MCF 10A (cell line): ENCODE measurements at places on chromosomes 11 and 22. TPM values are rescaled to one million over a fixed set of nuclear protein-coding genes. Genes with fewer than 3 reads are reported as not detected.

DNA sequence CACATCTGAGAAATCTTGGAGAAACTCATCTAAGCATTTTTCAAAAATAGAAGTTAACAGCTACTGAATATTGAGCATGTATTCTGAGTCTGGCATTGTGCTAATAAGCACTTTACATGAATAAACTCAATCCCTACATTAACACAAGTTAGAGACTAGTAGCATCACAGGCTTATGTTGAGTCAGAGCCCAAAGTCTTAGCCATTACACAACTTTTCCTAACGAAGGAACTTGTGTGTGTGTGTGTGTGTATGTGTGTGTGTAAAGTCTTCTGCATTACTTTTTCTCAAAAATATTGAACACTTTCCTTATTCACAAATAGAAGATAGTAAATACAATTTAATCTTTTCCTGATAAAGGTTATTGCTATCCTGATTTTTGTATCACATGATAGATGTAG is 8.7 kb upstream of the CLPB start:
- no peaks in the 10 kb centered on the region for H3K27me3 ChIP-seq
- no peaks in the 10 kb centered on the region for H3K36me3 ChIP-seq
- H3K4me1 ChIP-seq: peaks cover 5% of the 10 kb centered on the region
- no peak overlapping the region for H3K27ac ChIP-seq

DNA sequence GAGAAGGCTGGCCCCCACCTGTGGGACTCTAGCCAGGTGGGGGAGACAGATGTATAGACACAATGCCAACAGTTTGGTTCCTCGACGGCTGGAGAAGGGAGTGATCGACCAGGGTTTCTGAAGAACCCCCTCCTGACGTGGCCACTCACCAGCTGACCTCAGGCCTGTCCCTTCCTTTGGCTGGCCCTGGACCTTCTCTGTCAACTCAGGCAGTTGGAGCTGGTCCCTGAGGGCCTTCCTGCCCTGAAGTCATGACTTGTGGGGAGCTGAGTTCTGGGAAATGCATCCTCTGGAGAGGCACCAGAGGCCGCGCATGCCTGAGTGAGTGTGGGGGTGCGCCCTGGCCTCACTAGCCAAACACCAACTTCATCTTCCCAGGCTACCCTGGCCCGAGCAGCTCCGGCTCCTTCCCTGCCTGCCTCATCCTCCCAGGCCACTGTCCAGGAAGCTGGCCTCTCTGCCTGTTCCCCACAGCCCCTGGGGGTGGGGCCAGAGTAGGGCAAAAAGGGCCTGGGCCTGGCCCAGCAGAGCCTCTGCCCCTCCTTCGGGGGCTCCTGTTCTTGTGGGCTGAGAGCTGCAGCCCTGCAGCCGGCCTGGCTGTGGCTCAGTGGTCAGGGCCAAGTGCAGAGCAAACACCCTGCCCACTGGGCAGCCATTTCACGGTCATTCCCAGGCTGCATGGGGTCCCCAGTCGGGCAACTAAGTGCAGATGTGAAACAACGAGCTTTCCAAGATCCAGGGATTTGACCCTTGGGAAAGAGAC is 23.6 kb downstream of the TXN2 start:
- DNase-seq: no peak
- H3K36me3 ChIP-seq: peaks cover 11% of the 10 kb centered on the region
- H3K27ac ChIP-seq: no peak overlapping the region
- no peak overlapping the region for H3K4me3 ChIP-seq
- peaks cover 11% of the 10 kb centered on the region for H3K4me1 ChIP-seq

- no peaks in the 10 kb centered on the region for H3K36me3 ChIP-seq
- no peak for DNase-seq
- H3K27me3 ChIP-seq: no peaks in the 10 kb centered on the region
These were observed 6.8 kb upstream of the LDLRAD3 start for GRCh38 chr11:35937111-35937510.

GRCh38 chr22:44259366-44260215 is 53.2 kb downstream of the SHISAL1 start:
- H3K4me3 ChIP-seq: no peak overlapping the region
- H3K27me3 ChIP-seq: peaks cover 8% of the 10 kb centered on the region
- no peaks in the 10 kb centered on the region for H3K36me3 ChIP-seq
- no peak for DNase-seq

The RHOG gene
- 32.6 and 35.7 TPM in 2 replicates for total RNA-seq

DNA sequence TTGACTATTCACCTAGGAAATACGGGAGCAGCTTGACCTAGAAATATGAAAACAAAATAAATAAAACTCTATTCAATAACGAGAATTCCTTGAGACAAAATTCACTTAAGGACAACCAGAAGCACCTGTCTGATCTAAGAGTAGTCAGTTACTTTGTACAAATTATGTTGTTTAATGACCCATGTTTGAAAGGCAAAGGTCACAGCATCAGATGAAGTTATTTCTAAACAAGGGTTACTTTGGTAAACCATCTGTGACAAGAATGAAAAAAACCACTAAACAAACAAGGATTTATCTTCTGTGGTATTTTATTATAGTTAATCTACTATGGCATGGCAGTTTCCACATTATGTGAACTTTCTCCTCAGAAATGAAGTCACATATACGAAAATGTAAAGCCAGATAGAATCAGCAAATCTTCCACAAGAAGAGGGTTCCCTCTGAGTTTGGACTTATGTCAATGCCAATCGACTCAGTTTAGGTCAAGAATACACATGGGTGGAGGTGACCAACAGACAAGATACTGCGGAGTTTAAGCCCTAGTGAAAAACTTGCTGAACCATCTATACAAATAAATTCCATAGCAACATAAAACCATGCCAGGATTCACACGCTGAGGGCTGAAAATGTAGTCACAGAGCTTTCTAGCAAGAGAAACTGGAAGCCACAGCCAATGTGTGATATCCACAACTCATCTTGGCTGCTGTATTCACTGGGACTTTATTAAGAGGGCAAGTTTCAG is 53.4 kb downstream of the NCAPD3 start:
- H3K27ac ChIP-seq: no peak overlapping the region
- peaks cover 46% of the 10 kb centered on the region for H3K36me3 ChIP-seq
- no peaks in the 10 kb centered on the region for H3K4me1 ChIP-seq
- no peak overlapping the region for H3K4me3 ChIP-seq
- no peaks in the 10 kb centered on the region for H3K27me3 ChIP-seq
- DNase-seq: no peak

DNA sequence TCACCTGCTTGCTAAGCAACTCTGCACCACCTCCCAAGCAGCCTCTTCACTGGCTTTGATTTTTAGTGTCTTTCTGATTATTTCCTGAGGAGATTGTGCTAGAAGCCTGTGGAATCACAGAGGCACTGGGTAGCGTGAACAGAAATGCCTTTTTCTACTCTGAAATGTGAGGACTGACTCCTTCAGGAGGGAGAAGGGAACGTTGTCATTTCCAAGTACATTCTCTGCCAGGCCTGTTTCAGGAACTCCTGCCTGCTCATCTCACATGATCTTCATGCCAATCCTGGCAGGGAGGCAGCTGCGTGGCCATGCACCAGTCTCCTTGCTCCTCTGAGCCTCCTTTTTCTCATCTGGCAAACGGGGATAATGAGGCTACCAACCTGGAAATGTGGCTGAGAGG is 49.8 kb upstream of the PRDM11 start:
- H3K4me1 ChIP-seq: peaks cover 36% of the 10 kb centered on the region
- DNase-seq: no peak
- no peaks in the 10 kb centered on the region for H3K27me3 ChIP-seq
- H3K4me3 ChIP-seq: no peak overlapping the region
- peak overlapping the region; percentile 22 for H3K27ac ChIP-seq
- peaks cover 14% of the 10 kb centered on the region for H3K36me3 ChIP-seq

The ATL3 gene
- 74.0 and 77.1 TPM in 2 replicates for total RNA-seq

GRCh38 chr11:587546-587945 is 11.3 kb downstream of the PHRF1 start:
- DNase-seq: no peak
- no peaks in the 10 kb centered on the region for H3K27me3 ChIP-seq
- no peaks in the 10 kb centered on the region for H3K4me1 ChIP-seq
- H3K36me3 ChIP-seq: peaks cover 75% of the 10 kb centered on the region

DNA sequence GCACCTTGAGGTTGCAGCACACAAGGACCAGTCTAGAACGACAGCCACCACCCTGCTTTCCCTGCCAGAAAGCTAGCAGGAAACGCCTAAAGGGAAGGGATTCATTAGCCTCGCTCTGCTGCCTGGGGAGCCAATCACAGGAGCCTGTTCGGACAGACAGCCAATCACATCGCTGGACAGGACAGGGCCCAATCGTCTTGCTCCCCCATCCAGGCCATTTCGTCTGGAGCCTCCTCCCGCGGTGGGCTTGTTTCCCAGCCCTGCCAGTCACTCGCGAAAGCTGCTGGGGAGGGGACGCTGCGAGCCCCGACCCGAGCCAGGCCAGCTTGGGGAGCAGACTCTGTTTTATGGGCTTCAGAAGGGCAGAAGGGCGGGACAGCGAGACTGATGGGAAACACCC is 79.8 kb upstream of the NCAM1 start:
- DNase-seq: no peak
- no peak overlapping the region for H3K27ac ChIP-seq
- H3K27me3 ChIP-seq: peaks cover 13% of the 10 kb centered on the region

The ZNF195 gene
- total RNA-seq: 29.1 and 42.5 TPM in 2 replicates

DNA sequence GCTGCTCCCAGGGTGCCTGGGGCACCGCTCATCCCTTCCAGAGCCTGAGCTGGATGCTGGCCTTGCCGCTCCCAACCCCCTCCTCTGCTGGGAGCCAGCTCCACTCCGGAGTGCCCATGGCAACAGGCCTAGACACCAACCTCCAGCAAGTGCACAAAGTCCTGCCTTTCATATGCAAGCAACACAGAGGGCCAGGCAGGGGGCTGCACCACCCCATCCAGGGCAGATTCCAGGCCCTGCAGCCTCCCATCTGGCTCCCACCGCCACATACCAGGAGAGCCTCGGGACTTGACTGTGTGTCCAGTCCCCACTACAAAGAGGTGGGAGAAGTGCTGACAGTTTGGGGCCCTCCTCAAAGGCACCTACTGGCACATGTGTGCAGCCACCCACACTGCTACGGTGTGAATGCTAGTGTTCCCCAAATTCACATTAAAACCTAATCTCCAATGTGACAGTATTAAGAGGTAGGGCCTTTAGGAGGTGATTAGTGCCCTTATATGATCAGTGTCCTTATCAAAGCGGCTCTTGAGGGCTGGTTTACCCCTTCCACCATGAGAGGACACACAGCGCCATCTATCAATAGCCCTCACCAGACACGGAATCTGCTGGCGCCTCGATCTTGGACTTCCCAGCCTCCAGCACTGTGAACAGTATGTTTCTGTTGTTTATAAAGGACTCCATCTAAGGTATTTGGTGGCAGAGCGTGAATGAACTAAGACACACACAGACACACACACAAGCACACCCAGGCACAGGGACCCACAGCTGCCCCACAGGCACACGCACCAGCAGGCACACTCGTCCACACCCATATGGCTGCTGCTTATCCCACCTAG is 16.2 kb downstream of the ARVCF start:
- DNase-seq: no peak
- H3K36me3 ChIP-seq: no peaks in the 10 kb centered on the region
- H3K4me1 ChIP-seq: no peaks in the 10 kb centered on the region
- H3K4me3 ChIP-seq: no peak overlapping the region
- no peak overlapping the region for H3K27ac ChIP-seq

GRCh38 chr11:88680806-88681205 is 343.3 kb upstream of the CTSC start:
- H3K27me3 ChIP-seq: no peaks in the 10 kb centered on the region
- H3K36me3 ChIP-seq: no peaks in the 10 kb centered on the region
- no peak overlapping the region for H3K4me3 ChIP-seq
- H3K4me1 ChIP-seq: peaks cover 7% of the 10 kb centered on the region
- no peak overlapping the region for H3K27ac ChIP-seq
- DNase-seq: peak; percentile 61

- no peaks in the 10 kb centered on the region for H3K27me3 ChIP-seq
- H3K4me3 ChIP-seq: no peak overlapping the region
- peaks cover 46% of the 10 kb centered on the region for H3K36me3 ChIP-seq
- no peaks in the 10 kb centered on the region for H3K4me1 ChIP-seq
- H3K27ac ChIP-seq: no peak overlapping the region
These were observed 10.7 kb downstream of the MCM5 start for GRCh38 chr22:35410663-35411034.

The PSMA1 gene
- 202 and 255 TPM in 2 replicates for total RNA-seq

The SHISAL1 gene
- total RNA-seq: 1.6 and 3.7 TPM in 2 replicates

DNA sequence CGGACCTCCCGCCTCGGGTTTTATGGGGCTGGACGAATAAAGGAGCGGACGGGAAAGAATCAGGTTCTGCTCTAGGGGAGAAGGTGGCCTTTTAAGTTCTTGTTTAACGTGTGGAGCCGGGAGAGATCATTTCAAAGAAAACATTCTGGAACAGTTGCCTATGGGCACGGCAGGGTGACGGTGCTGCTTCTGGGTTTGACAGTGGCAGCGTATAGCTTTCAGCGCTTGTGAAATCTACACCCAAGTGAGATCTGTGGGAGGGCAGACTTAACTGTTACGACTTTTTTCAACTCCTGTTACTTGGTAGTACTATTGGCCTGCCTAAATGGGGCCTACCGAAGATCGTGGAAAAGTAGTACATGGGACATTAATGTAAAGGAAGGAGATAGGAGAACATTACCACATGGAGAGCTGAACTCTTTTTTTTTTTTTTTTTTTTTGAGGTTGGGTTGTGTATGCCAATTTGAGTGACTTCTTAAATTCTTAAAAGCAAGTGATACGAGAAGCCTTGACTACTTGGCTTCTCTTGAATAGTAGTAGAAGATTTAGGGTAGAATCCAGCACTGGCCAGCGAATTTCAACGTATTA is 743 bp downstream of the USP47 start:
- peaks cover 5% of the 10 kb centered on the region for H3K4me1 ChIP-seq
- H3K27me3 ChIP-seq: no peaks in the 10 kb centered on the region
- H3K4me3 ChIP-seq: no peak overlapping the region
- no peaks in the 10 kb centered on the region for H3K36me3 ChIP-seq

GRCh38 chr11:65624931-65625627 is 9.5 kb downstream of the PCNX3 start:
- H3K27ac ChIP-seq: no peak overlapping the region
- no peaks in the 10 kb centered on the region for H3K4me1 ChIP-seq
- no peak overlapping the region for H3K4me3 ChIP-seq

The GLYAT gene
- total RNA-seq: not detected in 2 replicates

The DKK3 gene
- total RNA-seq: 0.25 and 0.33 TPM in 2 replicates

- peaks cover 82% of the 10 kb centered on the region for H3K36me3 ChIP-seq
- no peak overlapping the region for H3K27ac ChIP-seq
- H3K27me3 ChIP-seq: no peaks in the 10 kb centered on the region
- no peak for DNase-seq
- H3K4me3 ChIP-seq: no peak overlapping the region
- H3K4me1 ChIP-seq: peaks cover 6% of the 10 kb centered on the region
These were observed 25.1 kb upstream of the PLAAT3 start for GRCh38 chr11:63639199-63639832.

DNA sequence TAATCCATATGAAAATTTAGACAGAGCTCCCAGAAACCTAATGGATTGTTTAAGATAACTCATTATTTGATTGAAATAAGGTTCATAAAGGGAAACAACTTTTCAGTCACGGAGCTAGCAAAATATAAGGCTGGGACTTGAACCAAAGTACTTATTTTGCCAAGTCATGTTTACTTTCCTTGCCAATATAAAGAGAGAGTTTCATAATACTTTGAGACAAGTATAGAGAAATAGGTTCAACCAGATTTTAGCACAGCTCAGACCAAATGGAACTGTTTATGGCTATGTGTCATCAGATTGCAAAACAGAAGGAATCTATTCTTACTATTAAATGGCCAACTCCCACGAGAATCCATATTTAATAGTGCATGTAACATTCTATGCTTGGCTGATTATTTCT is 1517.5 kb upstream of the TENM4 start:
- no peaks in the 10 kb centered on the region for H3K27me3 ChIP-seq
- peaks cover 24% of the 10 kb centered on the region for H3K4me1 ChIP-seq
- peaks cover 6% of the 10 kb centered on the region for H3K36me3 ChIP-seq
- peak; percentile 88 for DNase-seq
